ENCODE measurements at places on chromosomes 7 and 10.

- no peak for DNase-seq
Observed at GRCh38 chr10:119233123-119233820, 25.9 kb downstream of the GRK5 start.

- DNase-seq: no peak
Observed at GRCh38 chr7:42753811-42754363, 158.0 kb downstream of the C7orf25 start.

- no peak for DNase-seq
Observed at GRCh38 chr7:126449611-126450268, 803.0 kb downstream of the GRM8 start.

- no peak for DNase-seq
Observed at GRCh38 chr7:54581511-54581910, 39.3 kb downstream of the VSTM2A start.

- no peak for DNase-seq
Observed at GRCh38 chr10:6142644-6143043, 53.8 kb downstream of the RBM17 start.

- no peak for DNase-seq
Observed at GRCh38 chr10:70330671-70331070, 46.9 kb upstream of the NPFFR1 start.

- DNase-seq: no peak
Observed at GRCh38 chr10:14592026-14592425, 182.7 kb downstream of the FAM107B start.

- no peak for DNase-seq
Observed at GRCh38 chr10:59108886-59109288, 67.6 kb upstream of the PHYHIPL start.

GRCh38 chr10:91462423-91462822 lies 52.3 kb downstream of the HECTD2 start:
- no peak for DNase-seq

DNA sequence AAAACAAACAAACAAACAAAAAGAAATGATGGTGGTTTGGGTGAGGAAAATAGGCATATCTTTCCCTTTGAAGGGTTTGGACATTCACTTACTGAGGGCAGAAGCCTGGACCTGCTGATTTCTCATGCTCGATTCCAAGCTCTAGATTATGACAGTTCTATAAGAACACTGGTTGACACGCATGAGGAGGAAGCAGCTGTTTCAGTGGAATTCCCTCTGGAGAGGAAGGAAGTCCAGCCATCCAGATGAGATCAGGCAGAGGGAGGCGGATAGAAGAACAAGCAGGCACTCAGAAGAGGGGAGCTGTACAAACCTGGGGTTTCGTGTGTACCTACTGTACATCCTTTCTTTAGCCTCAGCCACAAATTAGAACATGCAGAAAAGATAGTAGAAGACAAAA lies 691.9 kb downstream of the INHBA start:
- DNase-seq: no peak

DNA sequence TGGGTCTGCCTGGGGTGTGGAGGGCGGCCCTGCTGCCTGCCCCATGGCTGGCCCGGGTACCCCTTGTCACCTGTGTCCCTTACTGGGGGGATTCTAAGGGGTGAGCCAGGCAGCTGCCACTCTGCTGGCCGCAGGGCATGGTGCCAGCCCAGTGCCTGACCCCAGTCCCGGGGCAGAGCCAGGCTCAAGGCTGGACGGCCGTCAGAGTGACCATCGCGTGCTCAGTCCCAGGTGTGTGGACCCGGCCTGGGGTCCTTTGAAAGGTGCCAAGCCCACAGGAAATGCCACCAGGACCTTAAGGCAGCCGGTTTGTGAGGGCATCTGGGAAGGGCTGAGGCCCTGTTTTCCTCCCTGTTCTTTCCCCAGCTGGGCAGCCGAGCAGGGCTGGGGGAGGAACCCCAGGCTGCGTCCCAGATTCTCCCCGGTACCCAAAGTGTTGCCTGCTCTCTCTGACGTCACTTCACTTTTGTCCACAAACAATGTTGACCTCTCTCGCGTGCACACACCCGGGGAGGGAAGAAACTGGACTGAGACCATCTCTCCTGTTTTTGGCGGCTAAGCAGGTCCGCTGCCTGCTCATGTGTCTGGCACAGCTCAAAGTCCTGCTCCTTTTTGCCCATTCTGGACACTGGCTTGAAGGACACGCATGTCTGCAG lies 37.6 kb downstream of the PAPOLB start:
- no peak for DNase-seq

DNA sequence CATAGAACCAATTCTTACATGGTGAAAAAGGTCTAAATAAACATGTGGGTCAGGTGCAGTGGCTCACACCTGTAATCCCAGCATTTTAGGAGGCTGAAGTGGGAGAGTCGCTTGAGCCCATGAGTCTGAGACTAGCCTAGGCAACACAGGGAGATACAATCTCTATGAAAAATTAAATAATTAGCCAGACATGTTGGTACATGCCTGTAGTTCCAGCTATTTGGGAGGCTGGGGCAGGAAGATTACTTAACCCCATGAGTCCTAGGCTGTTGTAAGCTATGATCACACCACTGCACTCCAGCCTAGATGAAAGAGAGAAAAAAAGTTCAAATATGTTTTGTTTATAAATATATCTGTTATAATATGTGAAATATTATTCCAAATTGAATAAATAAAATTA lies 643.6 kb downstream of the IPMK start:
- no peak for DNase-seq

- no peak for DNase-seq
Observed at GRCh38 chr7:156015237-156016020, 203.2 kb upstream of the SHH start.

DNA sequence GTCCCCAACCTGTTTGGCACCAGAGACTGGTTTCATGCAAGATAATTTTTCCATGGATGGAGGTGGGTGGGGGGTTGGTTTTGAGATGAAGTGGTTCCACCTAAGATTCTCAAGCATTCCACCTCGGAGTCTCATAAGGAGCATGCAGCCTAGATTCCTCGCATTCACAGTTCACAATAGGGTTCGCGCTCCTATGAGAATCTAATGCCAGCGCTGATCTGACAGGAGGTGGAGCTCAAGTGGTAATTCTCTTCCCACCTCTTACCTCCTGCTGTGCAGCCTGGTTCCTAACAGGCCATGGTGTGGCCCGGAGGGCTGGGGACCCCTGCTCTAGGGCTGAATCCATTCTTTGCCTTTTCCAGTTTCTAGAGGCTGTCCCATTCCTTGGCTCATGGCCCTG lies 19.1 kb upstream of the CDK1 start:
- no peak for DNase-seq

DNA sequence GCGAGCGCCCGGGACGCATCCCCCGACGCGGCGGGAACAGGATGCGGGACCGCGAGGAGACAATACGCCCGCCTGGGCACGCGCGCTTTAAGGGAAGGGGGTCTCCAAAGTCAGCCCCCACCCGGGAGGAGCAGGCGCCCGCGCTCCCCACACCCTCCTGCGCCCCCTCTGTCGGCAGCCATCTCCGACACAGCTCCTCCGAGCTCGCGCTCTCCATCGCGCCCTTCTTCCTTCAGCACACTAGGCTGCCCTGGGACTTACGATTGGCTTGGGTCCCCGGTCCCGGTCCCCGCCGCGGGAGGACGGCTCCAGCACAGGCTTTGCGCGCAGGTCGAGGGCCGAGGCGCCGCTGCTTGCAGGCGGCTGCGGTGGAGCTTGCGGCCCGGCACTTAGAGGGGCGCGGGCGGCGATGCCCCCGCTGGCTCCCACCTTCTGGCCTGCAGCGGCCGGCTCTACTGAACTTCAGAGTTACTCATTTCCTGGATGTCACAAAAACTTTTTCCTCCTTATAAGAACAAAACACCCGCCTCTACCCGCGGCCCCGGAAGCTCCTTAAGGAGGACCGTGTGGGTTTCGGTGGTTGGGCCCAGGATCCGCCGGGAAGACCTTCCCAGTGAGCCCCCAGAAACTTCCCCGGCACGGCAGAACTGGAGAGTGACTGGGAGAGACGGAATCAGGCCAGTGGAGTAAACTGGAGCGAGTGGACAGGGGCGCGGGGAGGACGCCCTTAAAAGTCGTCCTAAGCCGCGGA lies at the start of gene ITPRIP:
TSS of gene ITPRIP (minus strand) at position 481 of the 751 bp plus-strand sequence. CDS start 22,414 bp downstream, outside the sequence.
- peak; percentile 63 for DNase-seq

All from activated CD4-positive, alpha-beta T cell treated with anti-CD3 and anti-CD28 coated beads, Interleukin-2, amount 50 U/mL, for 4 hours (primary cell).